ENCODE measurements at places on chromosomes 6 and 20.
A peak's percentile ranks its signal among the peaks of the same experiment; 100 is the strongest.

- peak; percentile 14 for DNase-seq
These were observed 93.3 kb upstream of the RNF24 start for GRCh38 chr20:4108495-4109306.

GRCh38 chr6:100461278-100461916 is 3.3 kb downstream of the SIM1 start:
- DNase-seq, result no peak

GRCh38 chr6:136249336-136249735 is 775 bp downstream of the MTFR2 start:
- no peak for DNase-seq

DNA sequence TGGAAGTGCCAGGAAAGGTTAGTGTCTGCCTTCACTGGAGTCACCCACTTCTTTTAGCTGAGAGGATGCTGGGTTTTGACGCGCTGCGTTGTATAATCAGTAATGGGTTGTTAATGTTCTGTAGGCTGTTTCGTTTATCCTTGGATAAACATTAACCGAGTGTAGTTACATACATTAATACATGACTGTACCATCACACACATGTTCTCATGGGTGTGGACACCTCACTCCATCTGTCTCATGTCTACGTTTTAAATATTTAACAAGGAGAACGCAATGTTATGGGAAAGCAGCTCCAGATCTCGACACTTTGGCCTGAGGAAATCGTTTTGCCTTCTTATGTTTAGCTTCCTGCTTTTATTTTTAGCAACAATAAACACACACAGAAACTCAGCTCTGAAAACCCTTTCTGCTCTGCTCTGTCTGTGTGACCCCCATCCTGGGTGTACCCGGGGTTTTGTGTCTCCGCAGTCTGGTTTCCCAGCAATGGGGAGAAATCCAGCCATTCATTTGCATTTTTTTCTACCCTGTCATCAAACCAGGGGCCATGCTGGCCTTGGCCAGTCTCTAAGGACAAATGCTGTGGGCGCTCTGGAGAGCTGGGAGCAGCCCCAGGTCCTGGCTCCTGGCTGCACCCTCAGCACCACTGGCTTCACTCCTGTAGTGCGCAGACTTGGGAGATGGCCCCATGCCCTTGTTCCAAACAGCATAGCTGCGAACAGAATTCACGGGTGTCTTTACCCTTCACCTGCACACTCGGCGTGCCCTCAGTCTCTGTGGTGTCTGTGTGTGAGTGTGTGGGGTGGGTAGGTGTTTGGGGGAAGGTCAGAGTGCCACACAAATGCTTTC is 110.8 kb downstream of the ERMARD start:
- no peak for DNase-seq

GRCh38 chr6:168232528-168232927 is 87.0 kb downstream of the DACT2 start:
- no peak for DNase-seq

All from stimulated activated CD8-positive, alpha-beta memory T cell treated with anti-CD3 and anti-CD28 coated beads, Interleukin-7, amount 100 ng/mL, for 24 hours (primary cell).